Stimulated activated CD4-positive, alpha-beta T cell treated with anti-CD3 and anti-CD28 coated beads, Interleukin-2, amount 100 ng/mL, for 4 hours (primary cell): ENCODE measurements at places on chromosomes 2 and 18.

GRCh38 chr2:238603596-238603995 lies 176.9 kb downstream of the ASB1 start:
- no peak for DNase-seq

DNA sequence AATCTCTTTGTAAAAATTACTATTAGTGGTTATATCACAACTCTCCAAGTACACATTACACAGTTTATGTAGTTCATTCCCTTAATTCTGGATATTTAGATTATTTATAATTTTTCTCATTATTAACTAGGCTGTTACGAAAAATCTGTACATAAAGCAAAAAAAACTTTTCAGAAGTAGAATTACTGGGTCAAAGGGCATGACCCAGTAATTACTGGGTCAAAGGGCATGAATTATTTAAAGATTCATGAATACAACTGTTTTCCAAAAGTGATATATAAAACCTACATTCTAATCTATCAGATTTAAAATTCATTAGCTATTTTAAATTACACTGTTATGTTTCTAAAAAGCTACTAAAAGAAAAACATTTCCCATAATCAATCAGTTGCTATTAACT lies 55.3 kb downstream of the MSH6 start:
- DNase-seq, result no peak

GRCh38 chr18:25186871-25187270 lies 165.1 kb downstream of the ZNF521 start:
- no peak for DNase-seq

DNA sequence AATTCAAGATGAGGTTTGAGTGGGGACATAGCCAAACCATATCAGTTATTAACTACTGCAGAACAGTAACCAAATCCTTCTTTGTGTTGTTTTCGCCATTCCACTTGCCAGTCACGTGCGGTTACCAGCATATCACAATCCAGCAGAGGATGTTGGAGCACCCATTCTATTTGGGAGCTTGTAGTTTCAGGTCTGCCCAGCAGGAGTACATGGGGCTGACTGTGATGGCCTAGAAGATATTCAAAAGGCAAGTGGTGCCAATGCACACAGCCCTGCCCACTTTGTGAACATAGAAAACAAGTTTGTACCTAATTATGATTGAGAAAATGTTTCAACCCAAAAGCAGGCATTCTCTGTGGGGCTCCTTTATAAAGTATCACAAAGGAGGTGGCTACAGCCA lies 57.0 kb downstream of the ZNF519 start:
- no peak for DNase-seq
